Ammon's horn (tissue), 1 donor: ENCODE measurements at places on chromosomes 16 and 17.
A peak's percentile ranks its signal among the peaks of the same experiment; 100 is the strongest.

GRCh38 chr16:69501956-69502745 is 63.6 kb upstream of the NFAT5 start:
- no peak for DNase-seq

- DNase-seq: peak; percentile 77
Measured at GRCh38 chr16:592518-593306, 2.8 kb downstream of the RAB40C start.

DNA sequence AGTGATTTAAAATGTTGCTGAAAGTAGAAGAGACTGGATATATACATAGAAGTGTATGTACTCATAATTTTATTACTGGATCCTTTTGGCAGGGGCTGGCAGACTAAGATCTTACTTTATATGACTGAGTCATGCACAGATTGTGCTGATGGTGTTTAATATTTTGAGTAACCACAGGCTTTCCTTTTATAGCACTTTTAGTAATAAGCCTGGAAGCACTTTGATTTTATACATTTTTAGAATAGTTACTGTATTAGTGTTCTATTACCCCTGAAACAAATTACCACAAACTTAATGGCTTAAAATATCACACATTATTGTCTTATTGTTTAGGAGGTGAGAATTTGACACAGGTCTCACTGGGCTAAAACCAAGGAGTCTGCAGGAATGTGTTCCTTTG is 113.4 kb upstream of the CDH8 start:
- DNase-seq: no peak

GRCh38 chr17:49814781-49815529 is 26.5 kb downstream of the KAT7 start:
- peak; percentile 49 for DNase-seq

DNA sequence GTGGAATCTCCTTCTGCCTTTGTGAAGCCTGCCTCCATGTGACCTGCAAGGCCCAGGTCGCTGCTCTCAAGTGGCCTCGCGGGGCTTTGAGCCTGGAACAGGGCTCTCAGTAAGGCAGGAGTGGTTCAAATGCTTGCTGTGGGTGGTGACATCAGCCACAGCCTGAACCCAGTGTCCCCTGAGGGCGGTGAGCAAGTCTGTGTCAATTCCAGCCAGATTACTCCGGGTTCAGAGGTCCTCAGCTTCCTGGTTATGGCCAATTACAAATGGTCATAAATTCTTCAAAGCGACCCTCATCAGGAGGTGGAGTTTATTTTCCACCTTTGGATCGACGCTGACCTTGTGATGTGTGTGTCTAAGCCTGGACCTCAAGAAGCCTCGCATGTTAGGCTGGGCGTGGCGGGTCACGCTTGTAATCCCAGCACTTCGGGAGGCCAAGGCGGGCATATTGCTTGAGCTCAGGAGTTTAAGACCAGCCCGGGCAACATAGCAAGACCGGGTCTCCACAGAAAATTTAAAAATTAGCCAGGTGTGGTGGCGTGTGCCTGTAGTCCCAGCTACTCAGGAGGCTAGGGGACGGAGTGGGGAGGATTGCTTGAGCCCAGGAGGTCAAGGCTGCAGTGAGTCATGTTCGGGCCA is 17.3 kb downstream of the LGALS3BP start:
- DNase-seq: no peak
